ENCODE measurements at places on chromosomes 3 and 15. TPM values are rescaled to one million over a fixed set of nuclear protein-coding genes. Genes with fewer than 3 reads are reported as not detected.

The TEX55 gene
- total RNA-seq = not detected

The SAMD7 gene
- total RNA-seq = not detected

The ALDH1L1 gene
- total RNA-seq = not detected

The CYP11A1 gene
- total RNA-seq = 0.33 TPM

The SLC9C1 gene
- total RNA-seq = not detected

The CLRN1 gene
- not detected for total RNA-seq

The IMPG2 gene
- 0.33 TPM for total RNA-seq

The RAB11A gene
- total RNA-seq = 38.8 TPM

The CLSTN2 gene
- under 0.01 TPM for total RNA-seq

The PLCH1 gene
- under 0.01 TPM for total RNA-seq

The SAMMSON gene
- under 0.01 TPM for total RNA-seq

The CACNA2D2 gene
- total RNA-seq = under 0.01 TPM

The PLA2G4D gene
- total RNA-seq = not detected

The NEIL1 gene
- 4.4 TPM for total RNA-seq

The GPR160 gene
- 0.50 TPM for total RNA-seq

The NRG4 gene
- total RNA-seq = not detected

The TM4SF18 gene
- total RNA-seq = not detected

The KCNMB2 gene
- 0.17 TPM for total RNA-seq

The PRR20G gene
- not detected for total RNA-seq

The CCDC39 gene
- total RNA-seq = under 0.01 TPM

The MUC20 gene
- under 0.01 TPM for total RNA-seq
